ENCODE measurements at places on chromosomes 16 and 17. TPM values are rescaled to one million over a fixed set of nuclear protein-coding genes. Genes with fewer than 3 reads are reported as not detected.

- DNase-seq = no peak
- H3K4me3 ChIP-seq = no peak overlapping the region
- H3K4me1 ChIP-seq = peaks cover 8% of the 10 kb centered on the region
- H3K27ac ChIP-seq = no peak overlapping the region
Measured at GRCh38 chr17:1755252-1755826, 6.5 kb upstream of the SERPINF1 start.

DNA sequence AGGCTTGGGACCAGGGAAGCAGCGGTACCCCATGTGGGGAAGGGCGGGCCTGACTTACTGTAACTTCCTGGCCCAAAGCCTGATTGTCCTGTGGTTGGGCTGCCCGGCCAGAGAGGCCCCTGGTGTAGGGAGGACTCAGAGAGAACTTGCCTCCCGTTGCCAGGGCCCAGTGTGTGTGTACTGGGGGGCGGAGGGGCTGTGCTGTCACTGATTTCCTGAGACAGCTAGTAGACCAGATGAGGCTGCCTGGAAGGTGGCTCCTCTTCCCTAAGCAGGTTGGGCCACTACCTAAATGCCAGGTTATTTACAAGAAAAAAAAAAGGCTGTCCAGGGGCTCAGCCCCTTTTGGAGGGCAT lies 16.7 kb downstream of the SOCS3 start:
- no peaks in the 10 kb centered on the region for H3K36me3 ChIP-seq
- DNase-seq = peak; percentile 44
- H3K27ac ChIP-seq = peak overlapping the region; percentile 23
- H3K4me3 ChIP-seq = no peak overlapping the region
- H3K27me3 ChIP-seq = peaks cover 28% of the 10 kb centered on the region

GRCh38 chr17:56160422-56160821 lies 7.1 kb downstream of the ANKFN1 start:
- no peak overlapping the region for H3K27ac ChIP-seq
- no peaks in the 10 kb centered on the region for H3K4me1 ChIP-seq
- H3K4me3 ChIP-seq = no peak overlapping the region
- no peak for DNase-seq

DNA sequence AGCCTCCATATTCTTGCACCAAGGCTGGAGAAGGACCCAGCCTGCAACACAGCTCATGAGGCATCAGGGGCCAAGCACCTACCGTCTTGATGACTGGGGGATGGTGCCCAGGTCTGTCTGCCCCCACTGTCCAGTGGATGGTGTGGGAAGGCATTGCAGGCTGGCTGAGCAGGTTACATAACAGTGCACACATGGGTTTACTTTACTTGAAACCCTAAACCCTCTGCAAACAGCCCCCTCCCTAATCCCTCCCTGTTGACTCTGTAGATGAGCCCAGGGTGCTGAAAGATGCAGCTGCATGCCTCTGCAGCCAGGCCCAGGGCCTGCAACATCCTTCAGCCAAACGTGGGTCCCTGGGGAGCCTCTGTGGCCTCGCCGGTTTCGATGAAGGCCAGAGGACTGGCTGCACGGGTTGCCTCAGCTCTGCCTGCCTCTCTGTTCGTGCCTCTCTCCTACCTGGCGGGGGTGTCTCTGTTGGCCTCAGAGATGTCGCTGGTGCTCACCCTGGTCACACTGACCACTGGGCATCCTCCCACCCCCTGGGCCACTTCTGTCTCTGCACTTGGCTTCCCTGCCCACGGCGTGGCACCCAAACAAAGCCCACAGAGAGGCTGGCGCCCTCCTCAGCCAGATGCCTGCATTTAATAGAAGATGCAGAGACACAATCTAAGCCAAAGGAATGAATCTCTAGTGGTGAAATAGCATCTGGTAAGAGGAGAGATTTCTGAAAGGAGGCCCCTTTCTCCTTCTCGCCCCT lies 95.1 kb downstream of the METRNL start:
- H3K4me1 ChIP-seq = no peaks in the 10 kb centered on the region
- H3K4me3 ChIP-seq = no peak overlapping the region
- no peaks in the 10 kb centered on the region for H3K36me3 ChIP-seq

DNA sequence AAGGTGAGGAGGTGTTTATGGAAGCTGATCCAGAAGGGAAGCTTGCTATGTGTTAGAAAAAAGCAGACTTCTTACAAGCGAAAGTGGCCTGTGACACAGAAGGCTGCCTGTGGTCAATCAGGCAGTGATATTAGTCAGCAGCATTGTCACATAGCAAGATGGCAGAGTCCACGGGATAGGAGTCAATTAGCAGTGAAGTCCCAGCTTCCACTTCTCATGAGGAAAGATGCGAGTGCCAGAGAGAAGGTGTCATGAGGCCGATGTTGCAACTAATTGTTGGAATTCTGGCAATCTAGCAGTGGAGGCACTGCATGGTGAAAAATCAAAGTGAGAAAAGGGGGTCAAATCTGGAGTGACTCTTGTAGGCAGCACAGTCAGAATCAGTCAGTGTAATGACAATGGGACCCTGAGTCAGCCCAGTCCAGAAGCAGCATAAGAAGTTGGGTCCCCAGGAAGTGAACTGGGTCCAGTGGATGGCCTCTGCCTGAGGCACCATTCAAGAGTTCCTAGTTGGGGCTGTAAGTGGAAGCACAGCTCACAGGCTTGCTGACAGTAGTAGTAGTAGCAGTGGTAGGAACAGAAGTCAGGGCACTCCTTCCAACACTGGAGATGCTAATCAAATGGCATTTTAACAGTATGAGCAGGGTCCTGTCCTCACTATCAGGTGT lies 85.1 kb downstream of the TNFRSF13B start:
- H3K4me3 ChIP-seq = no peak overlapping the region
- no peak for DNase-seq
- no peak overlapping the region for H3K27ac ChIP-seq
- no peaks in the 10 kb centered on the region for H3K36me3 ChIP-seq
- H3K4me1 ChIP-seq = no peaks in the 10 kb centered on the region

- H3K27ac ChIP-seq = no peak overlapping the region
- H3K4me3 ChIP-seq = no peak overlapping the region
- H3K27me3 ChIP-seq = no peaks in the 10 kb centered on the region
- no peaks in the 10 kb centered on the region for H3K36me3 ChIP-seq
Measured at GRCh38 chr16:31376705-31377104, 16.4 kb upstream of the ITGAD start.

DNA sequence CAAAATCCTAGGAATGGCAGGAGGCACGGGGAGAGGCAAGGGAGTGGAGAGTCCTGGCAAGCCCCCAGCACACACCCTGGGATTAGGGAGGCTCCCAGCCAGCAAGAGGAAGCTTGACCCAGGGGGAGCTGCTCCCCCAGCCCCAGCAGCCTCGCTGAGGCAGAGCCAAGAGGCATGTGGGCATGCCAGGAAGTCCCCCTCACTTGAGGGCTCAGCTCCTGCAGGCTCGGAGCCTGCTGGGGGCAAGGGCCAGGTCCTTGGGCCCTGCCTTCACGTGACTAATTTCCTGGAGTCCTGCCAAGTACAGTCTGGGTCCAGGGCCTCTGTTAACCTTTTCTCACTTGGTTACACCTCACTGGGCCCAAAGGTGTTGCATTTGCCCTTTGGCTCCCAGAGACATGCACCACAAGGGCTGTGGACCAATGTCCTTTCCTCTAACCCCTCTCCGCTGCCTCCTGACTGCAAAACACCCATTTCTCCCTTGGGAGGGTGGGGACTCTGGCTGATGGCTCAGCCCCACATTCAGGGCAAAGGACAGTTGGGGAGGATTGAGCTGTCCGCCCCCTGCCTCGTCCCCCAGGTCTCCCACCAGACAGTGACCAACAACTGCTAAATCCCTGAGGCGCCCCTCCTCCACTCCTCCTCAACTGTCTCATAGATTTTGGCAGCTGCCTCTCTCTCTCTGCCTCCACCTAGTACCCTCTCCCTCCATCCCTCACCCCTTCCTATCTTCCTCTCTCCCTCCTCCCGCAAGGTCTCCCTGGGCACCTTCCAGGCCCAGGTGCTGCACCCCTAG lies 4.4 kb upstream of the SLC47A2 start:
- no peaks in the 10 kb centered on the region for H3K27me3 ChIP-seq
- peaks cover 69% of the 10 kb centered on the region for H3K4me1 ChIP-seq
- H3K4me3 ChIP-seq = no peak overlapping the region
- DNase-seq = peak; percentile 98
- no peaks in the 10 kb centered on the region for H3K36me3 ChIP-seq

DNA sequence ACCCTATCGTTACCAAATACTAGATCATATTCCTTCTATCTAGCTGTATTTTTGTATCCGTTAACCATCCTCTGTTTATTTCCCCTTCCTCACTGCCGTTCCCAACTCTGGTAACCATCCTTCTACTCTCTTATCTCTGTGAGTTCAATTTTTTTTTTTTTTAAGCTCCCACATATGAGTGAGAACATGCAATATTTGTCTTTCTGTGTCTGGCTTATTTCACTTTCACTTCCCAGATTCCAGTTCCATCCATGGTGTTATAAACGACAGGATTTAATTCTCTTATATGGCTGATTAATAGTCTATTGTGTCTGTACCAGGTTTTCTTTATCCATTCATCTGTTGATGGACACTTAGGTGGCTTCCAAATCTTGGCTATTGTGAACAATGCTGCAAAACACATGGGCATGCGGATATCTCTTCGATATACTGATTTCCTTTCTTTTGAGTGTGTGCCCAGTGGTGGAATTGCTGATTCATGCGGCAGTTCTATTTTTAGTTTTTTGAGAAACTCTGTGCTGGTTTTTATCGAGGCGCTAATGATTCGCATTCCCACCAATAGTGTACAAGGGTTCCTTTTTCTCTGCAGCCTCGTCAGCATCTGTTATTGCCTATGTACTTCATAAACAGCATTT lies 599.6 kb downstream of the TMEM114 start:
- H3K27ac ChIP-seq = no peak overlapping the region
- no peaks in the 10 kb centered on the region for H3K4me1 ChIP-seq
- no peak overlapping the region for H3K4me3 ChIP-seq
- H3K27me3 ChIP-seq = no peaks in the 10 kb centered on the region
- no peak for DNase-seq

DNA sequence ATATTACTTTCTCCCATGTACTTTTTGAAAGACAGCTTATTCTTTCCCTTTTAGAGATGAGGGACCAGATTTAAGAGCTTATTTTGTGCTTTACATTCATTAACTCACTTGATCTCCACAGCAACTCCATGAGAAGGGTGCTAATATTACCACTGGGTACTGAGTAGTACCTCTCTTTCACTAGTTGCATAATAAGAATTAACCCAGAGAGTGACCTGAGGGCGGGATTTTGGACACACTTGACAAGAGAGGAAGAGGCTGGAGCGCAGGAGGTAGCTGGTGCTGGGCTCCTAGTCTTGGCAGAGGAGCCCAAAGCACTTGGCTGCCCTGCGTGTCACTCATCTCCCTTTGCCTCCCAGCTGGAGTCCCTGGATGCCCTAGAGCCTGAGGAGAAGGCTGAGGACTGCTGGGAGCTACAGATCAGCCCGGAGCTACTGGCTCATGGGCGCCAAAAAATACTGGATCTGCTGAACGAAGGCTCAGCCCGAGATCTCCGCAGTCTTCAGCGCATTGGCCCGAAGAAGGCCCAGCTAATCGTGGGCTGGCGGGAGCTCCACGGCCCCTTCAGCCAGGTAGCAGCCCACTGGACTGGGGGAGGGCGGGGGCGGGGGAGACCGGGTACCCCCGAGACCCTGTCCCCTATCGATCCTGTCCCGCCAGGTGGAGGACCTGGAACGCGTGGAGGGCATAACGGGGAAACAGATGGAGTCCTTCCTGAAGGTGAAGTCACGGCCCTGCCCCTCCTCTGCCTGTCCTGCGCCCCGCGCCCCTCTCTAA lies 1.7 kb upstream of the MAZ start:
- peak overlapping the region; percentile 68 for H3K4me3 ChIP-seq
- no peak for DNase-seq
- no peaks in the 10 kb centered on the region for H3K27me3 ChIP-seq
- H3K36me3 ChIP-seq = peaks cover 49% of the 10 kb centered on the region
- peaks cover 27% of the 10 kb centered on the region for H3K4me1 ChIP-seq
- peak overlapping the region; percentile 83 for H3K27ac ChIP-seq

DNA sequence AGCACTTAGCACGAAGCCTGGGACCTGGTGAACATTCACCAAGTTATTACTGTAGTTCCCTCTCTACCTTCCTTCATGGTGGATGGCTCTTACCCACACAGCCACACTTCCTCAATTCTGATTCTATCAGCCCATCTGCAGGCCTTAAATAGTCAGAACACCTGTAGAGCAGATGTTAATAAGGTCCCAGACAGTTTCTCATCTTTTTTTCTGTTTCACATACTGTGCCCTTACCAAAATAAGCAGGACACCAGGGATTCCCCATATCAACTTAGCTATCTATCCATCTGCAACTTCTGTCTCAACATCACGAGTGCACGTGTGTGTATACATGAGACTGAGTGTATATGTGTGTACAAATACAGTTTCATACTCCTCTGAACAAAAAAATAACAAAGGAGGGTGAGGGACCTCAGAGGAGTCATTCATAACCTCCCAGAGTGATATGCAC lies 2.8 kb downstream of the RECQL5 start:
- no peaks in the 10 kb centered on the region for H3K27me3 ChIP-seq
- no peak overlapping the region for H3K4me3 ChIP-seq
- H3K36me3 ChIP-seq = peaks cover 40% of the 10 kb centered on the region
- DNase-seq = no peak
- H3K4me1 ChIP-seq = peaks cover 17% of the 10 kb centered on the region
- H3K27ac ChIP-seq = no peak overlapping the region

DNA sequence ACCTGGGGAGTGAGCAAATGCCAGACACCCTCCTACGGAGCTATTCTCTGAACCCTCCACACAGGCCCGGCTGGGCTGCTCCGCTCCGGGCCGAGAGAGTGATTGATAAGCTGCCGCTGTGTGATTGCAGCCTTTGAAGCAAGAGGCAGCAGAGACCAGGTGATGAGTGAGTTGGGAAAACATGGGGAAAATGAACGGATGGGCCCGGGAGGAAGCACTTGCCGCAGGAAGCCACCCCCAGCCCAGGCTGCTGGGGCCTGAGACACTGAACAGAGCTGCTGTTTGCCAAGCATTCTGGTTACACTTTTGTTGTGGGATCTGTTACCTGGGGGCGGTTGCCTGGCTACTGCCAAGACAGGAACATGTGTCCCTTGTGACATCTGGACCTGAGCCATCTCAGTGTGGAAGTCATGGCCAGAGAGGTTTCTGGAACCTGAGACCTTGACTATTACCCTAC lies 46.4 kb upstream of the KLHDC4 start:
- H3K27ac ChIP-seq = no peak overlapping the region
- no peaks in the 10 kb centered on the region for H3K36me3 ChIP-seq
- no peak overlapping the region for H3K4me3 ChIP-seq

DNA sequence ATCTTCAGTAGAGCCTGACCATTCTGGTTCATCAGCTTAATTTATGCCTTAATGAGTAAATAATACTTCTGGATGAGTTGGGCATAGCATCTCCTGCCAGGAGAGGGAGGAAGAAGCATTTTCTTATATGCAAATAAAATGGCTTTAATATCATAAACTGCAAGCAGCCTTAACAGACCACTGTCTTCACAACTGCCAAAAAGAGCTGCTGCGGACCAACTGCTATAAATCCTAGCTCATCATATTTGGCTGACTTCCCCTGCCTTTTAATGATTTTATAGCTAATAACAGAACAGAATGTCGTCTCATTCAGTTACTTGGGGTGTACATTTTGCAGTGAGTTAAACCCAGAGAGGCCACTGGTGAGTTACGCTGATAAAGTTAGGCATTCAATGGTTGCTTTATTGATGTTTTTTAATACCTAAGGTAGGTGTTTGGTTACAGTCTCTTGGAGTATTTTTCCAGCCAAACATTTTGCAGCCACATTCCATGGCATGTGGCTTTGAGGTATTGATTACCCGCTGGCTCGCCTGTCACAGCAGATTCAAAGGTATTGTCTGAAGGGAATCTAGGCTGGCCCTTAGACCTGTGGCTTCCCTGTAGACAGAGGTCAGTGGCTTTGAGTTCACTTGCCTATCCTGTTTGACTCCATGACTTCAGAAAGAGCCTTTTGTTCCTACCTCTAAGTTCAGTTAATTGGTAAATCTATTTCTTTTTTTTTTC lies 16.4 kb downstream of the FAM20A start:
- H3K4me3 ChIP-seq = no peak overlapping the region
- DNase-seq = no peak
- H3K36me3 ChIP-seq = no peaks in the 10 kb centered on the region
- peaks cover 2% of the 10 kb centered on the region for H3K27me3 ChIP-seq

The SMPD3 gene
- polyA plus RNA-seq = 49.4 TPM
